Endodermal cell (in vitro differentiated cells): ENCODE measurements at places on chromosomes 1 and 21. TPM values are rescaled to one million over a fixed set of nuclear protein-coding genes. Genes with fewer than 3 reads are reported as not detected.

Gene B3GALT2
- total RNA-seq = not detected in 2 replicates

Gene CLDN14
- total RNA-seq = not detected in 2 replicates

Gene CREB3L4
- 15.6 to 30.0 TPM (median 15.9 TPM) in 3 replicates for total RNA-seq

DNA sequence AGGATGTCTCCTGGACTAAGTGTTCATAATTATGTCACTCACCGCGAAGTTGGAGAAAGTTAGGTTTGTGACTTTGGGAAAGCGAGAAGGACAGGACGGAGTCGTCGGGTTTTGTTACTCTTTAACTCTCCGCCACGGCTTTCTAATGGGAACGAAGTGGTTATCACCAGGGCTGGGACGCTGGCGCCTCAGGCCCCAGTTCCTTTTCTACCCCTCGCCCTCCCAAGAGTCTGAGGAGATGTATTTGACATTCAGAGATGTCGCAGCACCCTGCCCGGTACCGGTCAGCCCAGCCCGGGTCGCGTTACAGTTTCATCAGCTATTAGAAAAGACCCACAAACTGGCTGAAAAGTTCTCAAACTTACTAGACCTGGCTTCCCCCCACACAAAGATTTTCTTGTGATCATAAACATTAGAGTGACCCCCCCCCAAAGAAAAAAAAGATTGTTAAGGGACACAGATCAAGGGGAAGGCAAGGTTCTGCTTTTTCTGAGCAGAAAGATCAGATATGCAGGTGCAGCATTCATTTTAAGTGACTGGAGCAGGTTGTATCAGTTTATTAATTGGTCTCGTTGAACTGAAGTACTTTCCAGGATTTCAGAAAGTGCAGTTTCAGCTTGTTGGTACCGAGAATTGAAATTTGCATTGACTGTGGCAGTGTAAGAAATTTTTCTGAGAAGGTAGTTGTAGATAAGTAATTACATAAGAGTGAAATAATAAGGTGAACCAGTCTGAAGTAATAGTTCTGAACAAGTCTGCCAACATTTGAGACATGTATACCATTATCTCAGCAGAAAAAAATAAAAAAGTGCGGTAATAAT is 859 bp upstream of the ZBTB18 start:
- peaks cover 15% of the 10 kb centered on the region for H3K27me3 ChIP-seq
- H3K36me3 ChIP-seq = peaks cover 9% of the 10 kb centered on the region
- no peak for DNase-seq

- H3K4me3 ChIP-seq = no peak overlapping the region
- H3K4me1 ChIP-seq = no peaks in the 10 kb centered on the region
- H3K36me3 ChIP-seq = no peaks in the 10 kb centered on the region
- no peak for DNase-seq
- H3K27ac ChIP-seq = no peak overlapping the region
Measured at GRCh38 chr1:246483569-246483933, 23.5 kb downstream of the SMYD3 start.

DNA sequence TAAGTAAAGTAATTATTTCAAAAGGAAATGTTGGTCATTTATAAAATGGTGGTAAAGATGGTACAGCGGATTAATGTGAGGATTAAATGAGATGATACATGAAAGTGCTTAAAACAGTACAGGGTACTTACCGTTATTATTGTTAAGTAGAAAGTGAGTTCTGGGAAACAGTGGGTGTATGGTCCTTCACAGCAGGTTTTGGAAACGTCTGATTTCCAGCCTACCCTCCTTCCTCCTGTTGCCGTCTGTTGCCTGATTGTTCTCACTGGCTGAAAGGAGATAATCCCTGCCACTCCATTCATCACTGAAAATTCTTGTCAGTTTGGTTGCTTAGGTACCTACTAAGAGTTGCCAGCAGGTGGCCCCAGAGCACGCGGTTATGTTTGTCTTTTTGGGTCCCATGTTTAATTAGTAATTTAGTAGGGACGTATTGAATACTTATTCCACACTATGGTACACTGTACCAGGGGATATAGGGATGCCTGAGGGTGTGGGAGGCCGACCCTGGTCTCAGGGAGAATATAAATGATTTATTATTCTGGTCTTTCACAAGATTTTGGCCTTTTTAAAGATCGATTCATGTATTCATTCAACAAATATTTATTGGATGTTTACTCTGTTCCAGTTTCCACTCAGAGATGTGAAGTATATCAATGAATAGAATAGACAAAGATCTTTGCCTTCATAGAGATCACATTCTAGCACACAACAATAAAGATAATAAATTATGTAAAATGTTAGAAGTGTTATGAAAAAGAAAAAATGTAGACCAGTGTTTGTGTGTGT is 30.8 kb upstream of the RPTN start:
- no peaks in the 10 kb centered on the region for H3K27me3 ChIP-seq
- DNase-seq = peak; percentile 81
- H3K27ac ChIP-seq = no peak overlapping the region
- no peaks in the 10 kb centered on the region for H3K4me1 ChIP-seq

GRCh38 chr21:44089001-44089911 is 17.9 kb upstream of the PWP2 start:
- H3K4me3 ChIP-seq = no peak overlapping the region
- peaks cover 81% of the 10 kb centered on the region for H3K36me3 ChIP-seq
- H3K27ac ChIP-seq = no peak overlapping the region
- H3K4me1 ChIP-seq = no peaks in the 10 kb centered on the region
- DNase-seq = no peak

DNA sequence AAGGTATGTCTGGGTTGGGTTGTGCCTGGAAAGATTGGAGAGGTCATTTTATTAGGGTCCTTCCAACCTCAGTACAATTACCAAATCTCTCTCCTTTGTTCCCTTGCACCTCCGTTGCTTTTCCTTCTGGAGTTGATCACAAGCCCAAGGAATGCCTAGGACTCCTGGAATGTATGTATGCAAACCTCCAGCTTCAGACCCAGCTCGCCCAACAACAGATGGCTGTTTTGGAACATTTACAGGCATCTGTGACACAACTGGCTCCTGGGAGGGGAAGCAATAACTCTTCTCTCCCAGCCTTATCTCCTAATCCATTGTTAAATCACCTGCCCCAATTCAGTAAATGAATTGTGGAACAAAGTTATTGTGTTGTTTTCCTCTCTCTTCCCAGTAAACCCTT is 8.3 kb downstream of the TSACC start:
- H3K27ac ChIP-seq = no peak overlapping the region
- H3K4me3 ChIP-seq = no peak overlapping the region
- H3K4me1 ChIP-seq = peaks cover 4% of the 10 kb centered on the region
- no peaks in the 10 kb centered on the region for H3K36me3 ChIP-seq
- no peaks in the 10 kb centered on the region for H3K27me3 ChIP-seq

- H3K27me3 ChIP-seq = no peaks in the 10 kb centered on the region
- H3K36me3 ChIP-seq = no peaks in the 10 kb centered on the region
- H3K4me3 ChIP-seq = no peak overlapping the region
- no peaks in the 10 kb centered on the region for H3K4me1 ChIP-seq
- no peak for DNase-seq
Measured at GRCh38 chr1:63269571-63269970, 52.8 kb upstream of the FOXD3 start.

DNA sequence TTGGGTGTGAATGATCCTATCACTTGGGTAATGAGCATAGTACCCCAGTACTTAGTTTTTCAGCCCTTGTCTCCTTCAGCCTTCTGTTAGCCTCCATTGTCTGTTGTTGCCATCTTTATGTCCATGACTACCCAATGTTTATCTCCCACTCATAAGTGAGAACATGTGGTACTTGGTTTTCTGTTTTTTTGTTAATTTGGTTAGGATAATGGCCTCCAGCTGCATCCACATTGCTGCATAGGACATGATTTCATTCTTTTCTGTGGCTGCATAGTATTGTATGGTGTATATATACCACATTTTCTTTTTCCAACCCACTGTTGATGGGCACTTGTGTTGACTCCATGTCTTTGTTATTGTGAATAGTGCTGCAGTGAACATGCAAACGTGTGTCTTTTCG is 39.6 kb upstream of the GPR52 start:
- H3K27ac ChIP-seq = no peak overlapping the region
- no peak overlapping the region for H3K4me3 ChIP-seq
- DNase-seq = no peak

GRCh38 chr1:110034040-110034450 is 379 bp upstream of the STRIP1 start:
- no peak for DNase-seq
- peaks cover 3% of the 10 kb centered on the region for H3K4me1 ChIP-seq
- H3K27ac ChIP-seq = no peak overlapping the region
- H3K36me3 ChIP-seq = peaks cover 23% of the 10 kb centered on the region

GRCh38 chr1:161868832-161869231 is 102.7 kb downstream of the ATF6 start:
- no peak overlapping the region for H3K4me3 ChIP-seq
- no peaks in the 10 kb centered on the region for H3K27me3 ChIP-seq
- DNase-seq = no peak
- no peak overlapping the region for H3K27ac ChIP-seq
- H3K36me3 ChIP-seq = no peaks in the 10 kb centered on the region

DNA sequence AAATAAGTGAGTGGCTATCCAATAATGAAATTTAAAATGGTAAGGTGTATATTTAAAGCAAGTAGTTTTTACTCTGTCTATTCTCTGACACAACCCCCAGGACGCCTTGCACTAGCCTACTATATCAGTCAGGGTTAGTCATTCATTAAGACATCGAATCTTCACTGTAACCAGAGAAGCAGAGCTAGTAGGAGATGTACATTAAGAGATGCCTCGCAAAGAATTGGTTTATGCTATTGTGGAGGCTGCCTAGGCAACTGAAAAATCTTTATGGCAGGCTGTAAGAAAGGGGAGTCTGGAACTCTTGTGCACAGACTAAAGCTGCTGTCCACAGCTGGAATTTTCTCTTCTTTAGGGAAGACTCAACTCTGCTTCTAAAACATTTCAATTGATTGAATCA is 28.8 kb downstream of the NTNG1 start:
- DNase-seq = no peak
- no peaks in the 10 kb centered on the region for H3K27me3 ChIP-seq
- no peak overlapping the region for H3K4me3 ChIP-seq
- H3K27ac ChIP-seq = no peak overlapping the region
- H3K4me1 ChIP-seq = no peaks in the 10 kb centered on the region

DNA sequence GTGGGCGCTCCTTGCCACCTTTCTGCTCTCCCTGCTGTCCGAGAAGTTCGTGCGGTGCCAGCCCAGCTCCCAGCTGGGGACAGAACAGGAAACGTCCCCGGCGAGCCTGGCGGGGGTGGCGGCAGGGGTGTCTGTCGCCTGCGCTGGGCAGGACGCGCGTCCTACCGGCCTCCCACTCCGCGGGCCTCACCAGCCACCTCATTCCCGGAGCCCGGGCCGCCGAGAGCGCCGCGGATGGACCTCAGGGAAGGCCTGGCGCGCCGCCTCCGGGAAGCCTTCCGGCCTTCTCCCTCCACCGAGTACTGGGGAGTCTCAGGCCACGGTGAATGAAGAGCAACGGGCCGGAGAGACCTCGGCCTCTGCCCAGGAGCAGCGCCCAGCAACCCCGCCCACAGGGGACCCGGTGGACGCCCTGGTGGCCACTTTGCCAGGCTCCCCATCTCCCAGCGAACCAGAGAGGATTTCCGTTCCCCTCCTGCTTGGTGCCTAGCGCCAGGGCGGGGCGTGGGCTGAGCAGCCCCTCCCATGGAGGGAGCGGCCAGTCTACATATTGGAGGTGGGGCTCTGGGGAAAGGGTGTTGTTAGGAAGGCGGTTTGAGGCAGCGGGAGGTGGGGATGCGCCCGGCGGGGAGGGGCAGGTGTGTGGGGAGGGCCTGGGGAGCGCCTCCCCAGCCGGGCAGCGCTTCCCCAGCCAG is 9.5 kb upstream of the TNFRSF14 start:
- H3K27me3 ChIP-seq = no peaks in the 10 kb centered on the region
- H3K36me3 ChIP-seq = no peaks in the 10 kb centered on the region
- peak; percentile 96 for DNase-seq
- peak overlapping the region; percentile 90 for H3K27ac ChIP-seq
- no peaks in the 10 kb centered on the region for H3K4me1 ChIP-seq

DNA sequence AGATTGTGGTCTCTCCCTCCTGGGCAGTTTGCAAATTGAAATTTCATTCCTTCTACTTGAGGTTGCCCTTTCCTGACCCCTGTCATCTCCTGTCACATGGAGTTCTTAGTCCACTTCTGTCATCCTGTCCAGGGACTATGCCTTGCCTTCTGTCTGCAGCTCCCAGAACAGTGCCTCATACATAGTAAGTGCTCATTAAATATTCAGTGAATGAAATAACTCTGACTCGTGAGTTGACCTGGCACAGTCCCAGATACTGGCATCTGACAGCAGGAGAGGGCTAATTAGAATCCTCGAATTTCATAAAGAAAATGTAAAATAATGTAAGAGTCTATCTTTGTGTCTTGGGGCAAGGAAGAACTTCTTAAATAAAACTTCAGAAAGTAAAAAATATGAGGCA is 50.8 kb downstream of the CNIH3 start:
- no peak for DNase-seq
- no peak overlapping the region for H3K4me3 ChIP-seq
- no peaks in the 10 kb centered on the region for H3K36me3 ChIP-seq
- H3K4me1 ChIP-seq = no peaks in the 10 kb centered on the region
- H3K27ac ChIP-seq = no peak overlapping the region

DNA sequence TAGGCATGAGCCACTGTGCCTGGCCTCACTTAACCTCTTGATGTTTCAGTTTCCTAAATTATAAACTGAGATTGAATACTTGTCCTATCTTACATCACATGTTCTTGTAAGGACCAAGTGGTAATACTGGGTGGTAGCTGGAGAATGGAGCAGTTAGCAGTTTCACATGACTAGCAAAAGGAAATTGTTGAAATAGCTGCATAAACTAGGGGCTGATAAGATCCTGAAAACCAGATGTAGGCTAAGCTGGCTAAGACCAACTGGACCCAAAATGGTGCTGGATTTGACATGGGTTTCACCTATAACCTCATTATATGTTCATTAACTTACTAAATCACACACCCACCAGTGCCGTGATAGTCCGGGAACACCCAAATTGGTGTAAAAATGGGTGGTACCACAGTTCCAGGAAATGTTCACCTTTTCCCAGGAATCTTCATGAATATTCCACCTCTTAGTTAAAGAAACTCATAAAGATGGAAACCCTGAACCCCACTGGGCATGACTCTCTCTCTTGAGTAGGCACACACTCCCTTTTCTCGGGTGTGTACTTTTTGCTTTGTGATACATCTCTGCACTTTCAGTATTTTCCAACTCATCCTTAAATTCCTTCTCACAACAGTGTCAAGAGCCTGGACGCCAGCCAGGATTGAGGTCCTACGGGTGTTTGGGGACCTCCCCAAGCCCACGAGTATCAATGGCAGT is at the start of gene PAPPA2:
TSS of gene PAPPA2 (plus strand) at position 502 of the 705 bp plus-strand sequence. CDS start 93,148 bp downstream, outside the sequence.
- H3K36me3 ChIP-seq = no peaks in the 10 kb centered on the region
- no peaks in the 10 kb centered on the region for H3K27me3 ChIP-seq
- DNase-seq = no peak
- no peak within 1 kb of the TSS for H3K4me3 ChIP-seq
- no peaks in the 10 kb centered on the region for H3K4me1 ChIP-seq

- no peaks in the 10 kb centered on the region for H3K4me1 ChIP-seq
- no peak overlapping the region for H3K27ac ChIP-seq
- H3K27me3 ChIP-seq = no peaks in the 10 kb centered on the region
- no peak overlapping the region for H3K4me3 ChIP-seq
Measured at GRCh38 chr1:152013664-152014237, 20.1 kb upstream of the S100A10 start.
